NCI-H69 (cell line): ENCODE measurements at places on chromosomes 3 and 15.

DNA sequence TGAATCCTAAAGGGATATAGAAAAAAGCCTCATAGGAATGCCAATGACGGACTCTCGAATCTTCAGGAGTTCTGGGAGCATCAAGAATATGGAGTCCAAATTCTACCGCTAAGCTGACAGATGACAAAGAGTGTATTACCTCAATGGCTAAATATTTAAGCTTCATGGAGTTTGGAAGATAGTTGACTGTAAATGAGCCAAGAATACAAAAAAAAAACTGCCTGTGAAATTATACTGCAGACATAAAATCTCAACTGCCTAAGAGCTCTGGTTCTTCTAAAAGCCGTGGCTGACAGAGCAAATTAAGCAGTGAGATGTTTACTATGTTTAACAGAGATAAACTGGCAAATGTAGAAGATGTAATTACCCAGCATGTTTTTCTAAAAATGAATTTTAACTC, 140.0 kb downstream of the GADL1 start:
- no peak for DNase-seq

- no peak for DNase-seq
Observed at GRCh38 chr3:115120597-115120996, 26.5 kb downstream of the ZBTB20 start.

DNA sequence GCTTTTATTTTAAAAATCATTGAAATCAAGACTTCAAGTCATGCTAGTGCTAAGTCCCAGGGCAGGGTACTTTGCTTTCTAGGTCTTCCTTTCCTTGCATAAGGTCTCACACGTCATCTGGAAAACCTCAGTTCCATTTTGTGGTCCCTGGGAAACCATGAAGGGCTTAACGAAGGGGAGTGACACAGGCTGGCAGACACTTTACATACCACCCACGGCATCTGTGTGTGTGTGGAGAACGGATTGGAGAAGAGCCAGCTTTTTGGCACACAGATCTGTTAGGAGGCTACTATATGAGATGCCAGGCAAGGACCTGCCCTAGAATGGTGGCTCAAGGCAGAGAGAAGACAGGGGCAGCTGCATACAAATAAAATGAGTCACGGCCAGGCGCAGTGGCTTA, 107.5 kb upstream of the NSMCE3 start:
- DNase-seq: peak; percentile 50

GRCh38 chr3:87674397-87675161, 384.2 kb downstream of the CGGBP1 start:
- DNase-seq: no peak

- DNase-seq: no peak
Observed at GRCh38 chr3:17967953-17968607, 225.6 kb upstream of the TBC1D5 start.

DNA sequence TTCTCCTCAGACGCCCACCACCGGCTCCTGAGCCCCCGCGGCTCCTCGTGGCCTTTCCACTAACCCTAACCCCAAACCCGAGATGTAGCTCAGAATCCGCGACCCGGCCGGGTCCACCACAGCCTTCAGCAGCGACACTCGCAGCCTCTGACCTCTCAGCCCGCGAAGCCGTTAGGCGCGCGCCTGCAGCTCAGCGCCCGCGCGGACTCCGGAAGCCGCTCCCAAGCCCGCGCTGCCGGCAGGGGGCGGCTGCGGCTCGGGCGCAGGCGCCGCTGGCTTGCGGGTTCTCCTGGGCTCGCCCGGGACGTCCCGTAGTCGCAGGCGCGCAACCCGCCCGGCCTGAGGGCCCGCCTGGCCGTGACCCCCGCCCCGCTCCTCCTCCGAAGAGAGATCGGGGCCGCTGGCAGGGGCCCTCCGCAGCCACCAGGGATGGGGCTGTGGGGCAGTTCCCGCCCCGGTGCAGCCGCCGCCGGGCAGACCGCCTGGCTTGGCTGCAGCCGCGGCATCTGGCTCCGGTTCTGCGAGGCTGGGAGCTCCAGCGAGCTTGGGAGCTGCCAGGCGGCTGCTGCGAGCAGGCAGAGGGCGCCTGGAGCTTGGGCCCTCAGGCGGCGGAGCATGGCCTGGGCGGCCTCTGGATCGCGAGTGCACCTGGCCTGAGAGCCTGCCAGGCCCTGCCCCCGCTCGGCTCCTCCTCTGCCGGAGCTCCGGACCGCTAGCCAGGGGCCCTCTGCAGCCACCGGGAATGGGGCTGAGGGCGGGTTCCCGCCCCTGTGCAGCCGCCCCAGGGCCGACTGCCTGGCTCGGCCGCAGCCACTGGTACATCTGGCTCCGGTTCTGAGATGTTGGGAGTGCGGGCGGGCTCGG, 120.7 kb downstream of the LMLN start:
- DNase-seq: peak; percentile 74

GRCh38 chr15:31236184-31237042, 90.2 kb upstream of the KLF13 start:
- DNase-seq: peak; percentile 99

GRCh38 chr15:77698481-77698880, 65.8 kb upstream of the LINGO1 start:
- no peak for DNase-seq

DNA sequence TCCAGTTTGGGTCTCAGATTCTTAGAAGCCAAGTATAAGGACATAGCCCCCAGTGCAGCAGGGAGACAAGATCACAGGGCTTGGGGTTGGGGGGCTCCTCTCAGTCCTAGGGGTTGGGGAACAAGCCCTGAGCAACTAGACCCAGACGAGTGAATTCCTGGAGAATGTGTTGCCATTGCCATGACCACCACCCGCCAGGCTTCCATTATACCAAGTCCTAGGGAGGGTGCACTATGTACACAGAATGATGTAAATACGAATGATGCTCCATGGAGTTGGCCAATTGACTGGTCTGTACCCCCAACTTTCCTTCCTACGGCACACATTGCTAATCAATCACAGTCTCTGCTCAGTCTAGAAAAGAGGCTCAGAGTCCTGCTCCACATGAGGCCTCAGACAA, 8.8 kb downstream of the IQCF1 start:
- DNase-seq: no peak

DNA sequence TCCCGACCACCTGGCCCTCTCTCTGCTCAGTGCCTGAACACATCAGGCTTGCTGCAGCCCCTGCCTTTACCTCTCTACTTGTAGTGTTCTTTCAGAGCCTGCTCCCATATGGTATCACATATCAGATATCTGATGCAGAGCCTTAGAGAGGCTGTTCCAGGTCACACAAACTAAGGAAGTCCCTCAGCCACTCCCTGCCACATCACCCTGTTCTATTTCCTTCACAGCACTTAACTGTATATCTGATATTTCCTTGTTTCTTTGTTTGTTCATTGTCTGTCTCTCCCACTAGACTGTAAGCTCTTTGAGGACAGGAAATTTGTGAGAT, 976 bp upstream of the ALDH1L1 start:
- no peak for DNase-seq

GRCh38 chr3:101069901-101070798, 76.9 kb upstream of the ABI3BP start:
- DNase-seq: peak; percentile 35

GRCh38 chr15:71755092-71755970, 55.0 kb upstream of the NR2E3 start:
- no peak for DNase-seq

DNA sequence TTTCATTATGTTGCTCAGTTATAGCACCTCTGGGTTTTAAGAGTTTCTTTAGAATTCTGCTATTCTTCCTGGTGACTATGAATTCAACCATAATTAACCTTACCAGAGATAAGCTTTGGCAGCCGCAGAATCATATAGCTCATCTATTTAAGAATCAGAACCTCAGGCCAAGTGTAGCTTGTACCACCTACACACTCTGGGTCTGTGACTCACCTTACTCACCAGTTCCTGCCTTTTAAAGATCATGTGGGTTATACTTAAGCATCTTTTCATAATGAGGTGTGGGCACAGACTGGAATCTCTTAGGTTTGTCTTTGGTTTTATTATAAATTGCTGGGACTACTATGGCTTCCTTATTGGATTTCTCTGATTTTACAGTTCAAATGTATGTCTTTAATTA, 21.9 kb downstream of the CDV3 start:
- no peak for DNase-seq

DNA sequence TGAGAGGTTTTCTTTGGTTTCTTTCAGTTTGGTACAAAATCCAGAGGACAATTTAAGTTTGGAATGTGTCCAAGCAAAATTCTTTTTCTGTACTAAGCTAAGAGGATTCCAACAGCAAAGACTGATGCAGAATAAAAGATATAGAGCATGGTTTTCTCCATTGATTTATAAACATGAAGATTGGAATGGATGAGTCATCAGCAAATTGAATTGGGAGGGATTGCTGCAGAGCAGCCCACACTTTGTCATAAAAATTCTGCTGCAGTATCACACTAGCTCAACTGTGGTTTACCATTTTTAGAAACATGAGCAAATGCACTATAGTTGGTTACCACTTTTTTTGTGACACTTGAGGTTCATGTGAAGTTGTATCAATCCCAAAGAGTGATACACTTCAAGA, 16.1 kb upstream of the LARP6 start:
- DNase-seq: no peak

DNA sequence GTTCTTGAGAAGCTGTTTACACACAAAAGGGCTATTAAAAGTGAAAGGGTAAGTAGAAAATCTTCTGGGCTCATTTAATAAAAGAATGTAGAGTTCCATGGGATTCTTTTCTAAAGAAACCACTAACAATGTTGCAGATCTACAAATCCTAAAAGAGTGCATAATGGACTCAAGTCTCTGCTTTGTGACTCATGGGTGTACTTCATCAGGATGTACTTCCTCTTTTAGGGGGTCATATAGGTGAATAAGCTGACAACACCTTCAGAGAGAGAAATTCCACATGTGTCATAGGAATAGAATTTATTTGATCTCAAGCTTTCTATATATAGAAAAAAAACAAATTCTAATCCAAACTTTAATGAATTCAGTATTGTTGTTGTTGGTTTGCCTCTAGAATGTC, 355.5 kb downstream of the TIGIT start:
- DNase-seq: no peak

GRCh38 chr3:64674591-64675076, 13.2 kb downstream of the ADAMTS9 start:
- no peak for DNase-seq

DNA sequence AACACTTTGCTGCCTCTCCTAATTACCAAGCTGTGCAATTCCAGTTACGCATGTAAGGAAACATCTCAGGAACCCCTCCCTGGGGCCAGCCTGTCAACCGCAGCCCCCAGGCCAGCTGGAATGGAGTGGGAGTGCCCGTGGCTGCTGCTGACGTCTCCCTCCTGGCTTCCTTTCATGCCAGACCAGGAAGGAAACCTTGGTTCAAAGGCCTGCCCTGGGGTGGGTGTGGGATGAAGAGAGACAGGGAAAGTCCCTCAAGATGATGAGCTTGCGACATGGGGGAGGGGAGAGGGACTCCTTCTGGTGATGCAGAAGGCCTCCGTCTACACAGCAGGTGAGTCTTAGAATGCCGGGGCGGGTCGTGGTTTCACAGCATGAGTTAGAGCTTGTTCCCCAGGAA, 11.4 kb upstream of the CYP11A1 start:
- peak; percentile 71 for DNase-seq

- no peak for DNase-seq
Observed at GRCh38 chr3:66393333-66394005, 107.4 kb downstream of the LRIG1 start.

- DNase-seq: peak; percentile 48
Observed at GRCh38 chr3:94115482-94115881, 52.6 kb downstream of the NSUN3 start.

GRCh38 chr3:74121761-74122160, 492.7 kb downstream of the CNTN3 start:
- no peak for DNase-seq
